Brain pericyte (primary cell): ENCODE measurements at places on chromosomes 4 and X.

GRCh38 chr4:176259330-176260090 lies 9.5 kb downstream of the ASB5 start:
- DNase-seq, result no peak

DNA sequence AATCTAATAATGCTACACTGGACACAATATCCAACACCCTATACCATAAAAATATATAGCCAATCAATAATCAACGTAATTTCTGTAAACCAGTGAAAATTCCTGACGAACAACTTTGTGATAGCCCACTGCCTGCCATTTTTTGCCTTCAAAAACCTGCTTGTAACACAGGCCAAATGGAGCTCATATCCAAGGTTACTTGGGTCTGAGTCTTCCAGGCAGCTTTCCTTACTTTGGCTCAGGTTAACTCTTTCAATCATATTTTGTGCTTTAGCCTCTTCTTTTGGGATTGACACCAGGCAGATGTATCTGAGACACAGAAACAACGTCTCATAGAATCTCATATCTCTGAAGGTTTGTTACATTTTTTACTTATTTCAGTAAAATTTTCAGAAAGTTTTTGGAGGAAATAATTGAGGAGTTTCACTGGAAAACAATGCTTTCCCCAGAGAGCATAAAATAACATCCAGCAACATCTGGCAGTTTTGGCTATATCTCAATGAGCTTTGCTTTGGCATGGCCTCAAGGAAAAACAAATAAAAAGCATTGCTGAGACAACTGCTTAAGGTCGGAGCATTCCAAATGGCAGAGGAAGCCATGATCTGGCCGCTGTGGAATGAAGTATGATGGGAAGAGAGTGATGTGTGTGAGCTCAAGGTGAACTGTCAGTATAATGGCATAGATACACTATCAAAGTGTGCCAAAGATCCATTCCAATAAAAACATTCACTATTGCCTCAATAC lies 162.9 kb upstream of the SPIN4 start:
- DNase-seq, result peak; percentile 24

GRCh38 chrX:1389993-1390285 lies 2.0 kb downstream of the SLC25A6 start:
- no peak for DNase-seq

GRCh38 chr4:26525771-26526150 lies 35.5 kb upstream of the CCKAR start:
- DNase-seq, result no peak

DNA sequence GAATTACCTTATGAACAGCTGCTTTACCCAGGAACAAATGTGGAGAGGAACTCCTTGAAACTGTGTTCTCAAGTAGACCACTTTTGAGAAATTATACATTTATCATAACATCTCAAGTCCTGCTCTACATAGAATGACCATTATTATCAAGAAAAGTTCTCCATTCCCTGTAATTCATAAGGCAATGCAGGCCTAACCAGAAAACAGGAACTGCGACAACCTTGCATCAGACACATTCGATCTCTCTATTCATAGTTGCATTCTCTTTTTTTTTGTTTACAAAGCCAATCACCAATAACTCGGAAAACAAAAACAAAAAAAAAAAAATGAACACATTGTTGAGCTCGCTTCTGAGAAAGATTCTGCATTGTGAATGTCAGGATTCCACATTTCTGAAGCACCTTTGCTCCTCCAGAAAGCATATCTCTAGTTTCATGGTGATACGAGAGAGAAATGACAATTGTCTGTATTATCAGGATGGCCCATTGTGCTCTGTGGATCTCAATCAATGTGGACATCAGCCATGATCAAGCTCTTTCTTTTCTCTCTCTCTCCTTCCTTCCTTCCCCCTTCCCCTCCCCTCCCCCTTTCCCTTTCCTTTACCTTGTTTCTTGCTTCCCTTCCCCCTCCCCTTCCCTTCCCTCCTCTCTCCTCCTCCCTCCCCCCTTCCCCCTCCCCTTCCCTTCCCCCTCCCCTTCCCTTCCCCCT lies 32.4 kb upstream of the CD99 start:
- DNase-seq, result no peak

- no peak for DNase-seq
Measured at GRCh38 chr4:10983885-10984640, 299.5 kb upstream of the CLNK start.

DNA sequence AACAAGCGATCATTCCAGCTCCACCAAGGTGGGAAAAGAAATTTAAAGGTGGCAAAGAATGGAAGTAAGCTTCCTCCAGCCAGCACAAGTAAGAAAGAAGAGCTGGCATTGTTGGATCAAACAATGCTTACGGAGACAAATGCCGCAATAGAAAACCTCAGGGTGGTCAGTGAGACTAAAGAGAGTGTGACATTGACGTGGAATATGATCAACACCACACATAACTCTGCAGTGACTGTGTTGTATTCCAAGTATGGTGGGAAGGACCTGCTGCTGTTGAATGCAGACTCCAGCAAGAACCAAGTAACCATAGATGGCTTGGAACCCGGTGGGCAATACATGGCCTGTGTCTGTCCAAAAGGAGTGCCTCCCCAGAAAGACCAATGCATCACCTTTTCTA lies 22.2 kb downstream of the LRIT3 start:
- DNase-seq, result no peak
